ENCODE measurements at places on chromosomes 2 and 18.

- DNase-seq, result no peak
These were observed 69.8 kb downstream of the ANKRD12 start for GRCh38 chr18:9206421-9206820.

GRCh38 chr2:201821080-201821479, 14.7 kb downstream of the CDK15 start:
- DNase-seq, result no peak

DNA sequence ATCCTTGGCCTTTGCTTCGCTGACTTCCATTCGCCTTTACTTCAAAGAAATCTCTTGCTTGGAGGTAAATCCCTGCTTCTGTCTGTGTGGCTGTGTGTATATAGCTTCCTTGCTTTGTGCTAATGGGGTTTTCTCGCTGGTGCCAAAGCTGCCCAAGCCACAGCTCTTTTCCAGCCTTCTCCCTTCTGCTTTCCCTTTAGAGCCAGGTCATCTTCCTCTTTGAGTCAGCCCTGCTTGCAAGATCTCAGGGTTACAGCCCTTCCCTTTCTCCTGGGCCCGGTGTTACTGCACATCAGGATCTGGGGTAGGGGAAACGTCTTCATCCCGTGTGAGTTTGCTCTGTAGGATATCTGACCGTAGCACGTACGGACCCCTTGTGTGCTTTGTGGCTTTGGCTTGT, 19.1 kb downstream of the EIF4E2 start:
- no peak for DNase-seq

GRCh38 chr2:227188292-227188691, 23.9 kb downstream of the COL4A3 start:
- DNase-seq, result no peak

GRCh38 chr2:112686348-112687217, 34.2 kb upstream of the NT5DC4 start:
- DNase-seq, result peak; percentile 87

DNA sequence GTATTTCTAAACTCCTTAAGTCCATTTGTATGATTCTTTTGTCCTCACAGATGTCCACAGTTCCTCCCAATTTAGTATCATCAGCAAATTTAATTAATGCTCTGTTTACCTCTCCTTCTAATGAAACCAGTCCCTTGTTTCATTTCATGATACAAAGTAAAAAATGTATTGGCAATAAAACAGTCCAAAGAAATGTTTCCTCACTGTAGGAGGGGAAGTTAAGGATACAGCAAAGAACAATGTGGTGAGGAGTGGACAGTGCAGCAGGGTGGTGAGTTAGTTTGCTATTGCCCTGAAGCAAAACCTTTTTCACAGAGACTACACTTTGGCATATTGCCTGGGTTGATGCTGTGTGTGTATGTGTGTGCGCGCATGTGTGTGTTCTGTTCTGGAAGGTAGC, 401.5 kb downstream of the ARHGAP15 start:
- peak; percentile 21 for DNase-seq

GRCh38 chr2:220117025-220117424, 489.6 kb downstream of the SLC4A3 start:
- DNase-seq, result no peak

GRCh38 chr2:99861376-99861760, 281.0 kb downstream of the AFF3 start:
- DNase-seq, result no peak

- no peak for DNase-seq
These were observed 1807.0 kb downstream of the SUCLG1 start for GRCh38 chr2:82652117-82652516.

GRCh38 chr2:153165021-153165420, 313.5 kb downstream of the RPRM start:
- DNase-seq, result no peak

DNA sequence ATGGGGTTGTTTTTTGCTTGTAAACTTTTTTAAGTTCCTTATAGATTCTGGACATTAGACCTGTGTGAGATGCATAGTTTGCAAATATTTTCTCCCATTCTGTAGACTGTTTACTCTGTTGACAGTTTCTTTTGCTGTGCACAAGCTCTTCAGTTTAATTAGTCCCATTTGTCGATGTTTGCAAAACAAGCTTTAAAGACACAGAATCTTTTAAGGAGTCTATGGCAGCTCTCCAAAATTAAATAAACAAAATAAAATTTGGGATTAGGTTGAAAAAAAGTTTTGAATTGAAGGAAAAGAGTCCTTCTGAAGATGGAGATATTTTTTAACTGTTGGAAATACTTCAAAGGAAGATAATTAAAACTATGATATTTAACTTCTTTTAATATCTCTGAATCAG, 88.8 kb downstream of the MAP3K20 start:
- no peak for DNase-seq

GRCh38 chr18:44837482-44838180, 156.9 kb downstream of the SETBP1 start:
- no peak for DNase-seq

DNA sequence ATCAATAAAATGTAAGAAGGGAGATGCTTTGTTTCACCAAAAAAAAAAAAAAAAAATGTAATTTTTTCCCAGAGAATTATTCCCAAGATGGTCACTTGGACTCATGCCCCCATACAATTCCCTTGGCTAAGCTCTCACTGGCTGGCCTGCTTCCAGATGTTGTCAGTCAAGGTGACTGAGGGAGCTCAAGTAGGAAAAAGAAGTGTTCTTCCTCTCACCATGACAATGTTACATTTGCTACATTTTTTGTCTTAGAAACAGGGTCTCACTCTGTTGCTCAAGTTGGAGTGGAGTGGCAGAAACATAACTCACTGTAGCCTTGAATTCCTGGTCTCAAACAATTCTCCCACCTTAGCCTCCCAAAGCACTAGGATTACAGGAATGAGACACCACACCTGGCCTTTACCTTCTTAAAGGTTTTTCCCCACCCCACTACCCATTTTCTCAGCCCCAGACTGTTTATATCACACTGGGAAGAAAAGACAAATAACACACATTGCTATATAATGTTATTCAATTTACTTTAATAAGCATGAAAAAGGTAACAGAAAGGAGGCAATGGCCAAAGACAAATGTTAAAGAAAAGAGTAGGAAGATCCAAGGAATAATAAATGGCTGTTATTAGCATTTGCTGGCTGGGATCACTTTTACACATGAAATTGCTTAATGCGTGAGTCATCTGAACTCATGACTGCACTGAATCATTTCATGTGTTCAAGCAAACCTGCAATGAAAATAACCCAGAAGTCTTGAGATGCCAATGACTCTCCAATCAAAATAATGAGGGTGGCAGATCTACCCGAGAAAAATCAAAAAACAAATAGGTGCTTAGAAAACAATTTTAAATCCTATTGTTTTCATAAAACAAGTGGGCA, 45.2 kb downstream of the ACVR1 start:
- DNase-seq, result peak; percentile 83

DNA sequence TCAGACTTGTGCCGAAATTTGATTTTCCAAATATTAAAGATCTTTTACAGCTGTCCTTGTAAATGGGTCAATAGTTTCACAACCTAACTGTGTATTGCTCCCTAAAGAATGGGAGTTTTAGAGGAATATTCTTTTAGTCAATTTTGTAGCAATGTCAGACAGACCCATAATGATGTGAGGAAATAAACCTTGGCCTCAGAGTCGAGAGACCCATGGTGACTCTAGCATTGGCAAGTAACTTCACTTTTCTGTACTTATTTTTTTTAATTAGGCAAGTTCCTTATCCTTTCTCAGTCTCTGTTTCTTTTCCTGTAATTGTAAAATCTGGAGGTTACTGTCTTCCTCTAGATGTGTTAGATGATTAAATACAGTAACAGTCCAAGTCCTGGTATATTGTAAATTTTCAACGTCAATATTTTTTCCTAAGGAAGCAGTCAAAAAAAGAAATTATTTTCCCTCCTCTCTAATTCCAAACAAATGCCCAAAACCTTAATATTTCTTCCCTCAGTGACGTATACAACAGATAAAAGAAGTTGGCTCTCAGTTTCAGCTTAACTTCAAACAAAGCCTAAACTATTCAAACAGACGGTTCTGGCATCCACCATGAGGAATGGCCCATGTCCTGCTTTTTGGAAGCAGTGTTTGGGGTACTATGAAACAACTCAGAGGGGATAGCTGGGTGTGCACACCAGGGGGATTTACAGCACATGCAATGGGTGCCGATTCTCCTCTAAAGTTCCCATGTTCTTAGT, 466.7 kb downstream of the TNS1 start:
- DNase-seq, result no peak

DNA sequence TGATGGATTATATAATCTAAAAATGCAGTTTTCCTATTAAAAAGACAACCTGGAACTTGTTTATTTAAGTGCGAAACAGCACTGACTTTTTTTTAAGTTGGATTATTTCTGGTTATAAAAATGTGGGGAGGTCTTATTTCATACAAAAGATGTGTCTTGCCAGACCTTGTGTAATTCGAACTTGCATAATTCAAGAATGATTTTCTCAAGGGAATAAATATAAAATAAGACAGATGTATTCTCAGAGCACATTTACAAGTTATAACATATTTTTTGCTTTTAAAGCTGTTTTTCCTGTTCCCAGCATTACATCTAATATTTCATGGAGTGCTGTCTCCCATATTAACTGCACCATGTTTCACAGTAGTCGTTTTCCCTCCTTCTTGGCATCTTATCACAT, 263.1 kb downstream of the CDH20 start:
- DNase-seq, result no peak

DNA sequence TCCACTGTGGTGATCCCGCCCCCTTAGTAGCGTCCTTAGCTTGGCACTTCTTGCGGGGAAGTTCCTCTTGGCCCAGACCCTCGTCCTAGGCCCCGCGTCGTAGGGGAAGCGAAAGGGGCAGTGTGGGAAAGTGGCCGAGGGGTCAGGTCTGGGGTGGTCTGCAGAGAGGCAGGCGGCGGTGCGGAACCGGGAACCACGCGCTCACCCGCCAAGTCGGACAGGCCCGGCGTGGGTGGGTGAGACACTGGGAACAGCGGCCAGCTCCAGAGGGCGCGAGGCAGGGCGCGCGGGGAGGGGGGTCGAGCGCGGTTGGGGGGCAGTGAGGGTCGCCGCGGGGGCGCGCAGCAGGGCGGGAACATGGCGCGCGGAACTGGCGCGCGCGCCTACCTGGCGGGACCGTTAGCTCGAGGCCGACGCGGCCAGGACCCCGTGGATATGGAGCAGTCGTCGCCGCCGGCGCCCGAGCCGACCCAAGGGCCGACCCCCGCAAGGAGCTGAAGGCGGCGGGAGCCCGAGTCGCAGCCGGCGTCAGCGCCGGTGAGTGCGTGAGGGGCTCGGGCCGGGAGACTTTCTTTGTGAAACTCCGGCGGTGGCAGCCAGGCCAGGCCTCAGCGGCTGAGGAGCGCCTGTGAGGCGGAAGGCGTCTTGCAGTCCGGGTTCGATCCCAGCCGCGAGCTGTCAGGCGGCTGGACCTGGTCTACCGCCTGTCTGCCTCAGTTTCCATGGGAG, 2896.7 kb upstream of the TEKT4 start:
- DNase-seq, result no peak

DNA sequence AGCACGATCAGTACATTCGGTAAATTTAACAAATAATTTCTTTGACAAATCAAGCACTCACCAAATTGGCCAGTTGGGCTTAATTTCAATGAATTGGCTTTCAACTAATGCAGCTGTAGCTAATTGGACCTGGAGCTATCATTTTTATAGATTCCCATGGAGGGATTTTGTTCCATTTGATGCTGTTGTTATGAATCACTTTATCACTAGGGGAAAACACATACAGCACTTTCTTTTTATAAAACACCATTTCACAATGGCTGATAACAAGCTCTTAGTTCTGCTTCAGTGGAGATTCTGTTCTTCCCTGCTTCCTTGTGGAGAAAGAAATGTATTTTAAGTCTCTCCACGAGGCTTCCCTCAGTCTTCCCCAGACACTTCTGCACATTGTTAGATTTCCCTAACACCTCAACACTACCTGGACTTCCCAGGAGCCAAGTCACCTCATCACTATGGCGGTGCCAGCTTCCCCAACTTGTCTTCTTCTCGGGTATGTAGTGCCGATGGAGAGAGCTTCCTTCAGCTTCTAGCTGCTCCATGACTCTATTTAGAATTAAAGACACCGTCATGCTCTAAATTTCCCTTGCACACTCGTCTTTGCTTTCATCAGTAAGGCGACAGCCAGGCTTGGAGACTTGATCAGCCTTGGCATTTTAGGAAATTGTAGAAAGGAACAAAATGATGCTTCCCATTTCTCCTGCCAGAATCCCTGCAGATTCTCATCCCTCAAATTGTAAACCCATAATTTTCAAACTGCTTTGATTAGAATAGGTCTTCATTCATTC, 72.0 kb downstream of the INPP5D start:
- no peak for DNase-seq

- DNase-seq, result no peak
These were observed 29.2 kb downstream of the AGAP1 start for GRCh38 chr2:235523021-235523420.

DNA sequence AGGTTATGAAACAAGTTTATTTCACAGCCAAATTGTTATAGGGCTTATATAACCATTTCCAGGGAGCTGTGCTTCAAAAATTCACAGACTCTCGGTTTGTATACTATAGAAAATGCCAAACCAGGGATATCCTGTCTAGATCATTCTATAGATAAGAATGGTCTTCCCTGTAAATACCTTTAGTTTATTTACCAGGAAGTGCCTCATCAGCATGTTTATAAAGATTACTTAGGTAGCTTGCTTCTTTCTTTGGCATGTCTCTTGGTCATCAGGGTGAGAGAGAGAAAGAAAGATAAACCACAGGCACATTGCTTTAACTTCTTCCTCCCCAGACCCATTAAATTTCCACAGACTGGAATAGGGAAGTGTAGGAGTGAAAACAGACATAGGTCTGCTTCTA, 439.4 kb downstream of the SPAG16 start:
- DNase-seq, result no peak

- no peak for DNase-seq
These were observed 41.2 kb downstream of the SAP130 start for GRCh38 chr2:127986548-127987079.

- DNase-seq, result no peak
These were observed 131.1 kb downstream of the CCDC102B start for GRCh38 chr18:68928762-68929675.

GRCh38 chr2:204260162-204260877, 285.0 kb upstream of the PARD3B start:
- peak; percentile 83 for DNase-seq

DNA sequence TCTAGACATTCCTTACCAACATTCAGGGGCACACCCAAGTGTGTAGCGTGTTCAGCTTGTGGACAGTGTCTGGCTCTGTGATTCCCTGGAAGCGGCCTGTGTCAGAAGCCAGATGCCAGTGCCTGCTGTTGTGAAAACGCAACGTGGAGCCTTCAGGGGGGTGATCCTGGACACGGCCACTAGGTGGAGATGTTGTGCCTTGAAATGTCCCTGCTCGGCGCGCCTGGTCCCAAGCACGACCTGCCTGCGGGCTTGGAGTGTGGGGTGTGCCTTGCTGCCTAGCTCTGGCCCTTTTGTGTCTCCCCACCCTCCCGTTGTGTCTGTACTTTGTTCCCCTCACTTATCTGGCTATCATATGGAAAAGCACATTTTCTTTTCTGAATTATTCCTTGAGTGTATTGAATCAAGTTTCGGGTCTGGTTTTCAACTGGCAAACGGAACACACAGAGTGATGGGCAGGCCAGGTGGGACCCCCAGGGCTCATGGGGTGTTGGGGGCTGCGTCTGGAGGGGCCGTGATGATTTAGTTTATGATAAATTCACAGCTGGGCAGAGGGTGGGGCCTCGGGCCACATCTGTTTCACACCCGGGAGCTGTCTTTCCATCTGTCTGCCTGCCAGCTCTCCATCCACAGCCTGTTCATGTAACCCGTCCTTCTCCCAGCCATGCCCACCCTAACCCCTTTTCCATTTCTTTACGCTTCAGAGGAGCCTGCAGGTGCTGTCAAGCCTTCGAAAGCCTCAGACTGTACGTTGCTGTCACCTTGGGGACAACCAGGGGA, 95.5 kb downstream of the DYSF start:
- DNase-seq, result peak; percentile 74

- no peak for DNase-seq
These were observed 361.1 kb upstream of the NRP2 start for GRCh38 chr2:205321231-205321630.
